ENCODE measurements at places on chromosomes 1 and 21.

DNA sequence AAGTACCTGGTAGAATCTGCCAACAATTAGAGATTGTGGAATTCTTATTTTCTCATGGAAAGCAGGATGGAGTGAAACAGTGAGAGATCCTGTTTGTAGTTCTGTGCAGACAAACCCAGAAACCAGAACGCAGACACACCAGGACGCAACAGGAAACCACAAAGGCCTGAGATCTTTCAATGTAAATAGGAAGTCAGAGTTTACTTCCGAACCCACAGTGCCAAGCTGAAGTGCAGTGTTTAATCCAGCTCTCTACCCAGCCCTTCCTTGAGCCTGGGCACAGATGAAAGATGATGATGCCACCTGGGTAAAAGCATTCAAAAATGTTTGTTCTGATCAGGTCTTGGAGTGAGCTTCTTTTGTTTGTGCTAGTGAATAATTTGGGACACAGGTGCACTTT lies 244.2 kb upstream of the HOOK1 start:
- no peak for DNase-seq

- DNase-seq: no peak
These were observed 282.3 kb downstream of the USH2A start for GRCh38 chr1:216140730-216141524.

- DNase-seq: no peak
These were observed 45.3 kb downstream of the URB2 start for GRCh38 chr1:229671310-229671709.

DNA sequence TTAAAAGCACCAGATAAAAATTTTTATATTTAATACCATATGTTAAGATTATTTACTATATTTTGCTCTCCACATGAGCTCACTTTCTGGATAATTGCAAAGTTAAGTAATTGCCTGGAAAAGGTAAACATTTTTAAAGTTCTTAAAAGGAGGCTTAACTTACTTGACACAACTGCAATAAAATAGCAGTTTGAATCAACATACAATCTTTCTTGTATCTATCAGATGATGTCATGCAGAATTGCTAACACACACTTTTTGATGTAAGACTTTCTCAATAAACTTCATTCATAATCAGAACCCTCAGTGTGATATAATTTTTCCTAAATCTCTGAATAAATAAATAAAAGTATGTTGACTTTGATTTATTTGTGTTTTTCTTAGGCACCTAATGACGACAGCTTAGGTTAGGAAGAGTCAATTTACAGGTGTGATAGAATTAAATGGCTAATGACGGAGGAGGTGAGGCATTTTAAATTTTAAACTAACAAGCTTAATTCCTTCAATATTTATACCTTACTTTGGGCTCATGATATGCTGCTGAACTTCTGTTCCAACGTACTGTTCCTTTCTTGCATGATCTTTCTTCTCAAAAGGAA lies 99.5 kb downstream of the LYPLAL1 start:
- no peak for DNase-seq

DNA sequence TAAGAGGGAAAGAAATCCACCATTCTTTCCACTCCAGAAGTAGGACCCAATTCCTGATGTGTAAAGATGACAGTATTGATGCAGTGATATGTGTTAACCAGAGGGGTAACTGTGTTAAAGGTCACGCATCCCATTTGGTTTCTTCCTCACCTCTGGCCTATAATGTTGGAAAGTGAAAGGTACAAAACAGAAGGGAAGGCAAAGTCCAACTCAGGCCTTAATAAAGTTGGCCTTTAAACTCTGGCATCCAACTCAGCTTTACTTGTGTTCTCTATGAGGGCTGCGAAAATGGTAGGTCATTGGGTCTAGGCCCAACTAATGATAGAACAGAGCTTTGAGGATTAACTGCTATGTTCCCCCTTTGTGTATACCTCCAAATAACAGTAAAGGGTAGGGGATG lies 17.9 kb downstream of the CYP2J2 start:
- no peak for DNase-seq

- DNase-seq: no peak
These were observed 130.5 kb downstream of the PPIAL4G start for GRCh38 chr1:148352470-148353053.

DNA sequence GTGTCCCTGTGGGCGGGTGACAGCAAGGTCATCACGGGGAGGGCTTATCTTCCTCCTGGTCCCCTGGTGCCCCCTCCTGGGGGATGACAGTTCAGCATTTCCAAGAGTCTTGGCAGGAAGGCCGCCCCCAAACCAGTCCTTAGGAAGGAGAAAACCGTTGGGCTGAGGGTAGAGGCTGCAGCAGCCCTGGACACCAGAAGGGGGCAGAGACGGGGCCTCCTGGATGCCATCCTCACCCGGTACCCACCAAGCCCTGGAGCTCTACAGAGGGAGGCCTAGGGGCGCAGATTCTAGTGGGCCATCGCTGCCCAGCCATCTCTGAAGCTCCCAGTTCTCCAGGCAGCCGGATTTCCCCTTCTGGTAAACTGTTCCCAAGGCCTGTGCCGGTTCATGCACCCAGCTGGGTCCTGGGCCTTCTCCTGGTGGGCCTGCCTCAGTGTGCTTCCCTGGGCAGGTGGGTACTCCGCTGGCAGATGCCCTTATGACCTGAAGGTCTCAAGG lies 14.8 kb upstream of the ZNF669 start:
- DNase-seq: no peak

- no peak for DNase-seq
These were observed 11.2 kb upstream of the RAP1GAP start for GRCh38 chr1:21680381-21680780.

DNA sequence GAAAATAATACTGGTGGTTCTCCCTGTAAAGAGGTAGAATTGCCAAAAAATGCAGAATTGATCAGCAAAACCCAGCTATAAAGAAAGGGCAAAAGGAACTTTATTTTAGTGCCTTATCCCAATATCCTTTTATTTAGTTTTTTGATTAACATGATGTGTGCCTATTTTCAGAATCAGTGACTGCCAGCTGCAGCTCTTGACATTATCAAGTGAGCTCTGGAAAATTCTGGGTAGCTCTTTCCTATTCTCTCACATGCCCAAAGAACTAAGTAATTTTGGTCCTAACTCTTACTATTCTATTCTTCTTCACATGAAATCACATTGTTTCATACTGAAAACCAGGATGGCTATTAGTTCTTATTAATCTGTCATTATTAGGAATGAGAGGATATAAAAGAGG lies 22.1 kb downstream of the WNT2B start:
- DNase-seq: no peak

DNA sequence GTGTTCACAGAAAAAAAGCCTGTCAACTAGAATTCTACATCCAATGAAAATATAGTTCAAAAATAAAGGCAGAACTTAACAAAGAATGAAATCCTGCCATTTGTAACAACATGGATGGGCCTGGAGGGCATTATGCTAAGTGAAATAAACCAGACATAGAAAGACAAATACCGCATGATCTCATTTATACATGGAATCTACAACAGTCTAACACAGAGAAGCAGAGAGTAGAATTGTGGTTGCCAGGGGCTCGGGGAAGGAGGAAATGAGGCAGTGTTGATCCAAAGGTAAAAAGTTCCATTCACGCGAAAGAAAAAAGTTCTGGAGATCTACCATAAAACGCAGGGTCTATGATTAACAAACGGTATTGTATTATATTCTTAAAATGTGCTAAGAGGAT lies 282.6 kb downstream of the MRPL39 start:
- DNase-seq: no peak

GRCh38 chr1:64624218-64624713 lies 120.6 kb upstream of the RAVER2 start:
- no peak for DNase-seq

DNA sequence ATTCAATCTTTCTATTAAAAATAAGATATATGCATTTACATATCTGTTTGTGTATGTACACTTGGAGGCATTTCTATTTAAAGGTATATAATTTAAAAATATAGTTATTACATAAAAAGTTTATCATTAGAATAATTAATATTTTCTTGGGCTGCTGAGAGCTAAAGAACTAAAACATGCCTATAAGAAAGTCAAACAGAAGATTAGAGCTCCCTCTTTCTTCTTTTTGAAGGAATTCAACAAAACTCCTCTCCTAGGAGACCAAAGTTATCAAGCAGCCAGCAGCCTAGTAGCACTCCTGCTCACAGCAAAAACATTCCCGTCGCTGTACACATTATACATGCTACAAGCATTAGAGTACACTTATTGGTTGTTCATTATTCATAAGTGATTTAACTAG lies 216.4 kb downstream of the VAV3 start:
- DNase-seq: no peak

DNA sequence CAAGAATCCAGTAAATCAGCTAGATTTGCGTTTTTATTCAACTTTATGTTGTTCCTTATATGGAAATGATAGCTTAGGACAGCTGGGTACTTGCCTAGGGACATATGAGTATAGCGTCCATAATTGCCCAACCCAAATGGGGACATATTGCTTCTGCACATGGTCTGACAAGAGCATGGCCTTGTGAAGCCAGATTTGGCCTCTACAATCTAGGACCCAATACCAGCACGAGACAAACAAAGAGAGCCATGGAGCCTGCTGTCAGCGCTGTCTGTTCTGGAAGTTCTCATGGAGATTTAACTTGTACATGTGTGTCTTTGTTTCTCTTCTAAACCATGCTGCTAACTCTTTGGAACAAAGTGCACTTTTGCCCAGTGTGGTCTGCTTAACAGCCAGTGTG lies 240.0 kb upstream of the CAMK1G start:
- no peak for DNase-seq

DNA sequence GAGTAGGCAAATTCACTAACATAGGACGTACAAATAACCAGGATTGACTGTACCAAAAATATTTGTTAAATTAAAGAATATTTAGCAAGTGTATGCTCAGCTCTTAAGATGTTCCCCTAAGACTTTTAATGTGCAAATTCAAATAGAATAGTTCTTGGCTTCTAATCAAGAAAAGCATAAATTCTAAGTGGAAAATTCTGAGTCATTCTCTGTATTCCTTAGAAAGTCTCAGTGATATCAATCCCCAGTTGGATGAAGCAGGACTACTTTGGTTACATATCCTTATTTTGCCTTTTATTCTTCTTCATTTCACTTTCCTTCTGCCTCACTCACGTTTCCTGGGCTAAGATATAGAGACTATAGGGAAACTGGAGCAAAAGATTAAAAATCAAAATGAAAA lies 130.2 kb downstream of the IFI44 start:
- DNase-seq: no peak

DNA sequence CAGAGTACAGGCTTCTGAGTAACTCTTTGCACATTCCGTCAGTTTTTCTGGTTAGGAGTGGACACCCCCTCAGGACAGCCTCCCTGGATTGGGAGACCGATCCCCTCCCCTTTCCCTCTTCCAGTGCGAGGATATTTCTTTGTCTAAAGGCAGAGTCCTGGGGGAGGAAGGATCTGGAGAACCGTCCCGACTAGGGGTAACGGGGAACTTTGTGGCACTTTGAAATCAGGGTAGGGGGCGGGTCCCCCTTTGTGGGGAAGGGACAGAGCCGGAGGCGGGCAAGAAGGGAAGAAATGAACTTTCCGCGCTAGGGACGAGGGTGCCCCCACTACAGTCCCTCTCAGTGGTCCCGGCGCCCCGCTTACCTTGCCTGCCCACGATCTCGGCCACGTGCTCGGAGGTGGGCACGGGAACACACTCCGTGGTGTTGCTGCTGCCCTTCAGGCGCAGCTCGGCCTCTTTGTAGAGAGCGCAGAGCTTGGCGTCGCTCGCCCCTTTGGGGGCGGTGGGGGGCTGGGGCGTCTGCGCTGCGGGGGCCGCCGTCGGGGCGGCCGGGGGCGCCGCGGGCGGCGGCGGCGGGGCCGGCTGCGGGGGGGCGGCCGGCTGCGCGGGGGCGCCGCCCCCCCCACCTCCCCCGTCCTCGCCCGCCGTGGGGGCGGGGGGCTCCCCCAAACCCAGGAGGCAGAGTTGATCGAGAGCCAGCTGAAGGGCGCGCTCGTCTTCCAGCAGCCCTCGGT lies 917 bp downstream of the MEX3A start:
- DNase-seq: no peak
